ENCODE measurements at places on chromosomes 7 and 10.

DNA sequence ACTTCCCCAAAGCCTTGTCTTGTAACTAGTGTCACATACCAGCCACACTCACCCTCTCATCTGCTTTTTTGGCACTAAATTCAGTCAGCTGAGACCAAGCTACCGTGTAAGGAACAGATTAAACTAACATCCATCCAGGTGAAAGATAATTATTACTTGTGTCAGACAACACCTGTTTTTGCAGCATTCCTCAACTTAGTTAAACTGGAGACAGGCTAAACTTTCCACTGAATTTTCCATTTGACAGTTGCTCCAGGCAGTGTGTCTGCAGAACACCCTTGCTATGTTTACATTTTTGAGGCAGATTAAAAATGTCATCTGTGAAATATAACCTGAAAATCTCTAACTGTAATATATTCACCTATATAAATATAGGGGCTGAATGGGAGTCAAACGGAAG is 73.6 kb downstream of the CYP26A1 start:
- DNase-seq, result no peak

- DNase-seq, result no peak
Measured at GRCh38 chr10:132293813-132294520, 13.8 kb downstream of the STK32C start.

DNA sequence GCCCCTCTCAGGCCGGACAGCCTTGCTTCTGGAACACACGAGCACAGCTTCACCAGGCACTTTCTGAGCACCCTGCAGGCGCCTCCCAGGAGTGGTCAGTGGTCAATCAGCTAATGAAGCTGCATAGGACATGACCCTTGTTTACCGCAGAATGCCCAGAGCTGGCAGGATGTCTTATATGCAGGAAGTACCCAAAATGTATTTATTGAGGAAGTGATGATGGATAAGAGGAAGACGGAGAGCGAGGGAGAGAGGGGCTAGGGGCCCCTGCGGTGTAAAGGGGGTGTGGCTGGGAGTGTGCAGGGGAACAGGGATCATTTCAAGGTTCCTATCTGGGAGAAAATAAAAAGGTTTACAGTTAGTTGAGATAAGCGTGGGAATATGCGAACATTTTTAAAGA is 3.3 kb downstream of the CYP2E1 start:
- no peak for DNase-seq

DNA sequence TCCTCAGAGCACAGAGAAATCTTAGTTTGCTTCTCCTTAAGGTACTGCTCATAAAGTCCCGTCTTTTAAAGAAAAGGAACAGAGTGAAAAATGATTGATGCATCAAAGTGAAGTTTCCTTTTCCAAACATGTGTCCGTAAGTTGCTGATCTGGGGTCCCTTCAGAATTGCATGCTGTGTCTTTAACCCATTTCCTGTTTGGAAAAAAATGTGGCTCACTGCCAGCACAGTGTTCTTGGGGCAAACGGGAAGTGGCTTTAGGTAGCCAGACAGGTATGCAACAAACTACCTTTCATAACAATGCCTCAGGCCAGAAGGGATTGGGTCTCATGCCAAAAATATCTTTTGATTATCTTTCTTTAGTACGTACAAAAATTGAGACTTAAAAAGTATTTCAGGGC is 50.9 kb downstream of the TFAM start:
- DNase-seq, result no peak

DNA sequence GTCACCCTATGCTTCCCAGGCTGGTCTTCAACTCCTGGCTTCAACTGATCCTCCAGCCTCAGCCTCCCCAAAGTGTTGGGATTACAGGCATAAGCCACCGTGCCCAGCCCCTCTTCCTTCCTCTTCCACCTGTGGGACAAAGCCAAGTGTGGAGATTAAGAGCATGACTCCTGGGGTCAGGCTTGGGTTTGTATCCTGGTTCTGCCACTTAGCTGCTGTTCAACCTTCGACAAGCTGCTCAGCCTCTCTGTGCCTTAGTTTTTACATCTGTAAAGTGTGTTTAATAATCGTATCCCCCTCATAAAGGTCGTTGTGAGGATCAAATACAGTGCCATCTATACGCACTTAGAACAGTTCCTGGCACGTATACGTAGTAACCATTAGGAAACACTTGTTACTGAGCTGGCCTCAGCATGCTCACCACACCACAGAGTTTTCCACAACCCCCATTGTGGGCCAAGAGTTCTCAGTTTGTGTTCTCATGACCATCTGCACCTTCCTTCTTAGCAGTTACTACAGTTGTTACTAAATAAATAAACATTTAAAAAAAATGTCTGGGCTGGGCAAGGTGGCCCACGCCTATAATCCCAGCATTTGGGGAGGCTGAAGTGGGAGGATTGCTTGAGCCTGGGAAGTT is 140.5 kb upstream of the BTBD16 start:
- DNase-seq, result no peak

- peak; percentile 64 for DNase-seq
Measured at GRCh38 chr7:138001529-138002095, at the start of gene CREB3L2. CREB3L2 (minus strand) TSS chr7:138002086; CDS start chr7:138001705, 381 bp downstream.

DNA sequence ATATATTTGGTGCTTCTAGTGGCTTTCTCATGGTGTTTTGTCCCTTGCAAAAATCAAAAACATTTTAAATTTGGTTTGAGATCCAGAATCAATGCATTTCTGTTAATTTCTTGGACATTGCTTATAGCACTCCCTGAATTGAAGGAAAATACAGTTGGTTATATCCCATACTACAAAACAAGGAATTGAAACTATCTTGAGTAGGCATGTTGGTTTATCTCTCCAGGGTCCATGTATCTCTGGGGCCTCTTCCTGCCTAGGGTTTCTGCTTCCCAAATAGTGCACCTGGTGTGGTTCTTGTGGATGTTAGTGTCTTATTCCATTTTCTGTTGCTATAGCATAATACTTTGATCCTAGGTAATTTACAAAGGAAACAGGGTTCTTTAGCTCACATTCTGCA is 212.4 kb downstream of the CAMK1D start:
- no peak for DNase-seq

- DNase-seq, result peak; percentile 79
Measured at GRCh38 chr10:109978481-109978880, 29.3 kb upstream of the ADD3 start.

DNA sequence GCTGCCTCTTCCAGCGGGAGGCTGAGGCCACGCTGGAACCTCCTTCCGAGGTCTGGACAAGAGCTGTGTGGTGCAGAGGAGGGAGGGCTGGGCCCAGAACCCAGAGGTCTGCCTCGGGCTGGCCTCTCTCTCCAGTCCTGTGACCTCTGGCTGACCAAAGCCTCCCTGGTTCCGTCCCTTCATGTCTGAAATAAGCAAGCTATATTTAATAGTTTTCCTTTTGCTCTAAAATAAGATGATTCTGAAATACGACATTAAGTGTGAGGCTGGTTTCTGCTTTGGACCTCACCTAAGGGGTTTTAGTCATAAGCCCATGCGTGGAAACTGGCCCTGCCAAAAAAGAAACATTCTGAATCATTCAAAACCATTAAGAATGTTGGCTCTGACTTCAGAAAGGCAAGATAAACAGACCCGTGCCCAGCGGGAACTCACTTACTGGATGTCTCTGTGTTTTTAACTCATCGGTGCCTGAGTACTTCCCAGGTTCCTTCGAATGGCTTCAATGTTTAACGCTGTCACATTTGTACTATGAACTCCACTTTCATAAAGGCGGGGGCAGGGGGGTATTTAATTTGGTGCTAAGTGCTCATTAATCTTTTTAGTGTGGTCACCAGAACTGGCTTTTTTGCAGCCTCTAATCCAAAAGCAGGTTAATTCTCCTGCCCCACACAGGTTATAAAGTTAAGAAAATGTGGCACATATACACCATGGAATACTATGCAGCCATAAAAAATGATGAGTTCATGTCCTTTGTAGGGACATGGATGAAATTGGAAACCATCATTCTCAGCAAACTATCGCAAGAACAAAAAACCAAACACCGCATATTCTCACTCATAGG is 157.5 kb upstream of the KLF14 start:
- DNase-seq, result no peak

All from activated CD4-positive, alpha-beta T cell treated with anti-CD3 and anti-CD28 coated beads, Interleukin-2, amount 50 U/mL, for 48 hours (primary cell).